ENCODE measurements at places on chromosomes 6 and 20.

DNA sequence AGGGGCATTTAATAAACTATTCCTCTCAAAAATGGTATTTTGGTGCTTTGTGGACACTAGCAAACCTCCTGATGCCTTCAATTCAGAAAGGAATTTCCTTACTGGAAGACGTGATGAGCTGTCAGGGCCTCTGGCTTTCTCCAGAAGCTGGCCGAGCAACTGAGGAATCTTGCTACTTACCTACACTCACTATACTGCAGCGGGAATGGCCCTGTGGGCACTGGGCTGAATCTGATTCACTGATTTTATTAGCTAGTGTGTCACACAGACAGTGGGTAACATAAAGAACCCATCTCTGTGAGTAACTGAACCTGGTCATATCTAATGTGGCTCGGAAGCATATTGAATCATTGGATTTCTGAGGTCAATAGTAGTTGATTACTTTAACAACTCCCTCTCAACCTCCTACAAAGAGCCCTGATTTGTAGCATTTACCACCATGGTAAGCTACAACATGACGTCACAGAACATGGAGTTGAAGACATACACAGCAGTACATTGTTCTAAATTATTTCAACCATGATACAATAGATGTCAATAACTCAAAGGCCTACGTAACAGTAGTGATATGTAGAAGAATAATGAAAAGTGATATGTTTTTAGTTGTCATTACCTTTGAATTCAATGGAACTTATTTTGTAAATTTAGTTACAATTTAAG is 232.1 kb downstream of the SYNE1 start:
- no peak for DNase-seq

- no peak for DNase-seq
These were observed 1.9 kb downstream of the EIF2S2 start for GRCh38 chr20:34110025-34110744.

GRCh38 chr20:7437311-7437710 is 502.9 kb downstream of the HAO1 start:
- DNase-seq: no peak

GRCh38 chr6:169994739-169995138 is 243.3 kb downstream of the ERMARD start:
- DNase-seq: no peak

GRCh38 chr6:814378-815347 is 121.7 kb upstream of the EXOC2 start:
- DNase-seq: no peak

DNA sequence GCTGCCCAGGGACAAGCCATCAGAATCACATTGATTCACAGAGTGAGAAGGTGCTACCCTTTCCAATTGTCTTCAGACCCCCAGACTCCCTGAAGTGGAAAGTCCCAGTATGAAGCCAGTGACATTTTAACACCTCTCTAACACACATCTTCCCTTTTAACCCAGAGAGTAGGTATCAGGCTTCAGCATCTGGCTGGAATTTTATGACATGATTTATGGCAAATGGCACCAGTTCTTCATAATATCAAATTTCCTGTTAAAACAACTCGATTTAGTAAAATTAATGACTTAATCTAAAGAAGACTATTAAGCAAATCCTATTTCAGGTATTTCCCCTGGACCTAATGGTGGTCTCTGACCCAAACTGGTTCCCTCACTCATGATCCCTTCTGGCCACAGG is 25.0 kb downstream of the KCNB1 start:
- no peak for DNase-seq

DNA sequence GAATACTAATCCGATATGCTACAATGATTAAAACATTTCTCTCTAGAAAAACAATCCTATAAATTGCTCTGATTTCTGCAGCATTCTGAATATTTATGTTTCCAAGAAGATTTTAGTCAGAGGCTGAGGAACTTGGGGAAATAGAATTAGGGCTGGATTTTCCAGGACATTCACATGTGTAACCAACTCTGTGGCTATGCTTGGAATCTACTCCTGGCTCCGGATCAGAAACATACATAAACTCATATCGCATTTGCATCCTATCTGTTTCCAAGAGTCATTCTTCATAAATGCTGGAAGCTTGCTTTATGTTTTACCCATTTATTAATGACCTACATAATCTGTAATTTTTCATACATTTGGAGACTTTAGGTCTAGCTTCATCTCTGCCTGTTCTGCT is 459.9 kb upstream of the MARCKS start:
- DNase-seq: no peak

All from prostate gland (tissue), 2 donors.